Activated CD4-positive, CD25-positive, alpha-beta regulatory T cell (primary cell): ENCODE measurements at places on chromosomes 3 and 15.

GRCh38 chr3:86418861-86419260 lies 572.1 kb downstream of the VGLL3 start:
- DNase-seq = no peak

GRCh38 chr3:3628676-3629328 lies 170.4 kb upstream of the LRRN1 start:
- no peak for DNase-seq

DNA sequence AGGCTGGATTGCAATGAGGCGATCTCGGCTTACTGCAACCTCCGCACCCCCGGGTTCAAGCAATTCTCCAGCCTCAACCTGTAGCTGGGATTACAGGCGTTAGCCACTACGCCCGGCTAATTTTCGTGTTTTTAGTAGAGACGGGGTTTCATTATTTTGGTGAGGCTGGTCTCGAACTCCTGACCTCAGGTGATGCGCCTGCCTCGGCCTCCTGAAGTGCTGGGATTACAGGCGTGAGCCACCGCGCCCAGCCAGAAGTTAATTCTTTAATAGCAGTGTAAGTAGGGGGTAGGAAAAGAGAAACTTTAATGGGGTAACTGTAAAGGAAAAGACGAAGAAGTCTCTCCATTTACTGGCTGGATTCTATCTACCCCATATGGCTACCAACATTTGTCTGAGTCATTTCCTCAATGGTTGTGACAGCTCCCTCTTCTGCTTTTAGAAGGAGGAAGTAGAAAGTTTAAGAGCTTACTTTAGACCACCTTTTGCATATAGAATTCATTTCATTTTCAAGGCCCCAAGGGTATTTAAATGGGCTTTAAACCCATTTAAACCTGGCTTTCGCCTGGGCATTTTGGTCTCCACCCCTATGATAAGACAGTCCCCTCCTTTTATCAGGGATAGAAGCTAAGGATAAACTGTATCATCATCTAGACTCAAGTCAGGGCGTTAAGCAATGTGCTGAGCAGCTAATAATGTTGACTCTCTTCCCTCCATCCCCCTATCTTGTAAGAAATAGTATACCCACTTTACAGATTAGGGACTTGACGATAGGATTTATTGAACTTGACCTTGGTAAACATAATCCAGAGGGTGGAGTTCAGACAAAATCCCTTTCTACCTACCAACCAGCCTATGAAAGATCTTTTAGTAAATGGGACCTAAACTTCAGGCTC lies 1.1 kb upstream of the CDV3 start:
- no peak for DNase-seq

- DNase-seq = no peak
Measured at GRCh38 chr15:63995789-63996188, 50.5 kb downstream of the DAPK2 start.

- DNase-seq = no peak
Measured at GRCh38 chr3:27105904-27106303, 263.3 kb downstream of the NEK10 start.

DNA sequence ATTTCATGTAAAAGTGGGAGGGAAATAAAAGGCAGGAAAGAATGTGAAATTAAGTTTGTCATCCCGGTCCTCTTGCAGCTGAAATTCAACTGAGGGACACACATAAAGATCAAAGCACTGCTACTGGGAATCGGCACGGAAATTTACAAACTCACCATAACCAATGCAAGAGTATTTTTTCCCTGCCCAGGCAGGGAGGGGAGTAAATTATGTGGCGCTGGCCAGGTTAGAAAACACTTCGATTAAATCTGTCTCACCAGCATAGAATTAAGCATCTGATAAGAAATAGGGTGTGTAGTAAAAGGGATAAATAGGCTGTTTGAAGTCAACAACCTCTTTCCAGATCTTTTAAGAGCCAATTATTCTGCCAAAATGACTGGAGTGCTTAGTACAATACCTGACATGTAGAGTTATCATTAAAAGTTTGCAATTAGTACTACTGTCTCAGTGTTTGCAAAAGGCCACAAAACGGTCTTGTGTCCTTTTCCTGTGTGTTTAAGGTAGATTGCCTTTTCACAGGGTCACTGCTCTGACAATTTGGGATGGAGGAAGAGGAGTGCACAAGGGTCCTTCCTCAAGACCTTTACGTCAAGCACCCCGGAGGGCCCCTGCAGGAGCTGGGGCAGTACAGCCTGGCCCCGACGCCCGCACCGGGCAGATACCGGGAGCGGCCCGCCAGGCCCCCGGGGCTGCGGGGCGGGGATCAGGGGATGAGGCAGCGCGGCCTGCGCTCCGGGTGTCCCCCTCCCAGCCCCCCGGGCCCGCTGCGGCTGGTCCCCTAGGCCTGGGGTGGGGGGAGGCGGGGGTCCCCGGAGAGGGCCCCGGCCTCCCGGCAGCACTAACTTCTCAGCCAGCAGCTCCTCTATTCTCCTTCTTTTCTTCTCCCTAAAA lies 651 bp downstream of the UBA3 start:
- no peak for DNase-seq

DNA sequence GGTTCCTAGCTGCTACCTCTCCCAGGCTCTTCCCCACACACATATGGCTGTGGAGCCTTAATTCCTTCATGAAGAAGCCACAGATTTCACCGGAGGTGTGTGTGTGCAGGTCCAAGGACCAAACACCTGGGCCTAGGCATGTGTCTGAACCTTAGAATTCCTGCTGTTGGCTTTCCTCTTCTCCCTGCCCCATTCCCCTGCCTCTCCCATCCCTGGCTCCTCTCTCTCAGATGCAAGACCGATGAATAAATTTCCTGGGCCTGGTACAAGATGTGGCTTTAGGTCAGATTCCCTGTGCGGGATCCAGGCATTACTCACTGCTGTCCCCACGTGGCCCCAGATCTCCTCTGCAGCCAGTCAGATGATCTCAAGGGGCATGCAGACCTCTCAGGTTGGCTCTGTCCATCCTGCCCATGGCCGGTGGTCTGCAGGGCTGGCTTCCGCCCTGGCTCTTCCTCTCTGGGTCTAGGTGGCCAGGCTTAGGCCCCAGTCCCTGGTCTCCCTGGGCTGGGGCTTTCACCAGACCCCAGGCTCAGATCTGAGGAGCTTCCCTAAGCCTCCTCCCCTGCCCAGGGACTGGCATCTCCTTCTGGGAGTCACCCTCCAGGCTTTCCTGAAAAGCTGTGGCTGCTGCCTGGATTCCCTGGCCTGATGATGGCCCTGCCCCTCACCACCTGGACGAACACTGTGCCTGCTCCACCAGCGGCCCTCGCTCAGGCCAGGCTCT lies 20.5 kb downstream of the CCR9 start:
- DNase-seq = no peak

GRCh38 chr3:115877615-115877899 lies 254.2 kb downstream of the GAP43 start:
- no peak for DNase-seq
